Germinal center (tissue), 1 donor: ENCODE measurements at places on chromosomes 1 and 21.

- peak; percentile 4 for DNase-seq
These were observed 306.2 kb downstream of the TTLL7 start for GRCh38 chr1:83692524-83693381.

DNA sequence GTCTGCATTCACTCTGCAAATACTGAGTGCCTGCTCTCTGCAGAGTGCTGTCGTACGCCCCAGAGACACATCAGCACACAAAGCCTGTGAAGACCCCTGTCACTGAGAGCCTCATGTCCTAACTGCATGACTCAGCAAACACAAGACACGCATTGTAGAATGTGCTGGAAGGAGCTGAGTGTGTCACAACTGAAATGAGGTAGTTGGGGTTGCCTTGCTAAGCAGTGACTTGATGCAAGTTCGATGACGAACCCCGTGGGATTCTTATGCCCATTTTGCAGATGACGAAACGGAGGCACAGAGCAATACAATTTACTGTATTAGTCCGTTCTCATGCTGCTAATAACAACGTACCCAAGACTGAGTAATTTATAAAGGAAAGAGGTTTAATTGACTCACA is 65.1 kb downstream of the RIPK4 start:
- DNase-seq, result no peak

GRCh38 chr1:177913762-177914540 is 55.9 kb downstream of the SEC16B start:
- DNase-seq, result no peak

DNA sequence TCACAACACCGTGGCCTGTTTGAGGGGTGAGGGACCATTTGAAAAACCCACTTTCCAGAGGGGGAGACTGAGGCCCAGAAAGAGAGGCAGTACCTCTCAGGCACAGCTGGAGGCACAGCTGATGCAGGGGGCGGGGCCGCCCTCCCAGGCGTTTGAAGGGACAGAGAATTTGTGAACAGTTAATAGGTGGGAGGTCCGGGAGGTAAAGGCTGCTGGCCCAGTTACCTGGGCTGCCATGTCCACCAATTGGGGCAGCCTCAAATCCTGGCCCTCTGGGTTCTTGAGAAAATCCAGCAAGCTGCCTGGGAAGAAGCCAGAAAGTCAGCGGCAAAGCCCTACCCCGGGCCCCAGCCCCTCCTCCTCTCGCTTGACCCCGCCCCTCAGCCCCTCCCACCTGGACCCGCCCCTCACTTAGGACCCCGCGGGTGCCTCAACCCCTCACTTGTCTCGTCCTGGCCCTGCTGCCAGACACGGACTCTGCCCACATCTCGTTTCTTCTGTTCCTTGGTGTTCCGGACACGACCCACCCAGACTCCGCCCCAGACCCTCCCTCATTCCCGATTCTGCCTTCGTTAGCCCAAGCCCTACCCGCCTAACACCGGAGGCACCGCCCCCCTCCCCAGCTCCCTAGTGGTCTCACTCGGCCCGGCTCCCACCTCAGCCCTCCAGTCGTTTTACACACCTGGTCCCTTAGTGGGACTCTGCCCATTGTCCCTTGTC is 10.8 kb upstream of the AHDC1 start:
- DNase-seq, result no peak

GRCh38 chr1:53629101-53629691 is 109.8 kb downstream of the GLIS1 start:
- no peak for DNase-seq

- DNase-seq, result no peak
These were observed 28.5 kb upstream of the CREG1 start for GRCh38 chr1:167582064-167582463.

DNA sequence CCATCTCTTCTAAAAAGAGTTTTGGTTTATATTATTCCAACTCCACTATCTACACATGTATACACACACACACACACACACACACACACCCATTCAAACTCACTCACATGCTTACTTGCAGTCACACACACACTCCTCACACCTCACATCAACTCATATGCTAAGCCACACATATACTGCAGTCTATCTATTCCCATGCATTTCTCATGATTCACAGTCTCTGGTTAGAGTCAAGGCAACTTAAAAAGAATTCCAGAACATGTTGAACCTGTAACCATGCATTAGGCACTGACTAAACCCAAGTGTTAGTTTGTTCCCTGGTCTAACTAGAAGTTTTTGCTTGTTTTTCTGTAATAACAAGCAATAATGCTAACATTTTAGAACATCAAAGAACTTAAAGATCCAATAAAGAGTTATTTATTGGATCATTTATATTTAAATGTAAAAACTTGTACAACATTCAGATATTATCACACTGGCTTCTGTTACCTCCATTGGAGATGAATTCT is 931.1 kb downstream of the PLA2G4A start:
- no peak for DNase-seq

GRCh38 chr1:147273409-147274336 is 31.2 kb downstream of the CHD1L start:
- peak; percentile 66 for DNase-seq

DNA sequence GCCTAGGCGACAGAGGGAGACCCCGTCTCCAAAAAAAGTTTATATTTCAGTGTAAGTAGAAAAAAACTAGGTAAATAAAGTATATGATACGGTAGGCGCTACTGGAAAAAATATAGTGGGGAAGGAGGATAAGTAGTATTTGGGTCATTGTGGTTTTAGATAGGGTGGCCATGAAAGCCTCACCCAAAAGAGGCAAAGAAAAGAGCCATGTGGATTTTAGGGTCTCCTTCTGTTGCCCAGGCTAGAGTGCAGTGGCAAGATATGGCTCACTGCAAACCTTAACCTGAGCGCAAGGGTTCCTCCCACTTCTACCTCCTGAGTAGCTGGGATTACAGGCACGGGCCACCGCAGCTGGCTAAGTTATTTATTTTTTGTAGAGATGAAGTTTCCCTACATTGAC is 17.1 kb downstream of the LEPR start:
- no peak for DNase-seq

- DNase-seq, result peak; percentile 78
These were observed 46.7 kb upstream of the PCBP3 start for GRCh38 chr21:45596704-45597318.

DNA sequence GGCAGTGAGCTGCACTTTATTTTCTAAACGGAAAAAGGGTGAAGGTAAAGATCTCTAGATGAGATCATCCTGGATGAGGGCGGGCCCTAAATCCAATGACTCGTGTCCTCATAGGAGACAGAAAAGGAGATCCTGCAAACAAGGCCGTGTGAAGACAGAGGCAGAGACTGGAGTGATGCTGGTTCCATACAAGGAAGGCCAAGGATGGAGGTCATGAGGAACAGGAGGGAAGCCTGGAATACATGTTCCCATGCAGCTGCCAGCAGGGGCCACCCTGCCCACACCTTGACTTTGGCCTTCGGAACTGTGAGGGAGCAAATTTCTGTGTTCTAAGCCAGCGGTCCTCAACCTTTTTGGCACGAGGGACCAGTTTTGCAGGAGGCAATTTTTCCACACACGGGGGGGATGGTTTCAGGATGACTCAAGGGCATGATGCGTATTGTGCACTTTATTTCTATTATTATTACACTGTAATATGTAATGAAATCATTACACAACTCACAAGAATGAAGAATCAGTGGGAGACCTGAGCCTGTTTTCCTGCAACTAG is 94.3 kb downstream of the PSMG1 start:
- no peak for DNase-seq

DNA sequence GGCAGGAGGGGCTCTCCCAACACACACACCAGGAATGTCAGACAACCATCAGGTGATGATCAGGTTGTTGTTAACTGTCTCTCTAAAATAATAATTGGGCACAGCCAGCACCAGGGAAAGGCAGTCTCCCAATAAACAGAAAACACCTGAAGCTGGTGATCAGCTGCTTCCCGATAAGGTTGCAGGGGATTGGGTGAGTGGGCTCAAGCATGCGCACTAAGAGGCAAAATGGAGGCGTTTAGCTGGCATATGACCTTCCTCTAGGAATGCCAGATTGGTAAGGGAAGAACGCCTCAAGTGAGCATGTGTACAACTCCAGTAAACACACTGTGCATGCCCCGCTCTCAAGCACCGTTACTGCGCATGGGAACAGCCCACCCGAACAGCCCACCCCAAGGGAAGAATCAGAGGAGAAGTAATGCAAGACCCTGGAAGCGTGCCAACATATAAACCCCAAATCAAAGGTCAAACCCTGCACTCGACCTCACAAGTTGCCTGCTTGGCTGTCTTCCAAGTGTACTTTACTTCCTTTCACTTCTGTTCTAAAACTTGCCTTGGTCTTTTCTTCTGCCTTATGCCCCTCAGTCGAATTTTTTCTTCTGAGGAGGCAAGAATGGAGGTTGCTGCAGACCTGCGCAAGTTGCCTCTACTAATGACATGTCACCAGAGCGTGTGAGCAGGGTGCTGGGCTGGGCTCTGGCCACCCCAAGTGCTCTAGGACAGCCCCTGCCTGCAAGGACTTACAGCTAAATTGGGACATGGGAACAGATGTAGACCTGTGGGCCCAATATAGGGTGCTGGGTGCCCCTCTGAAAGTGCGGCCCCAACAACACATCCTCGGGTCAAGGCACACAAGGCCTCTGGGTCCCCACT is 200.8 kb downstream of the RHOU start:
- no peak for DNase-seq

- DNase-seq, result no peak
These were observed 1.5 kb upstream of the MAGI3 start for GRCh38 chr1:113388621-113389358.

GRCh38 chr1:95233319-95233736 is 682 bp upstream of the RWDD3 start:
- DNase-seq, result no peak

DNA sequence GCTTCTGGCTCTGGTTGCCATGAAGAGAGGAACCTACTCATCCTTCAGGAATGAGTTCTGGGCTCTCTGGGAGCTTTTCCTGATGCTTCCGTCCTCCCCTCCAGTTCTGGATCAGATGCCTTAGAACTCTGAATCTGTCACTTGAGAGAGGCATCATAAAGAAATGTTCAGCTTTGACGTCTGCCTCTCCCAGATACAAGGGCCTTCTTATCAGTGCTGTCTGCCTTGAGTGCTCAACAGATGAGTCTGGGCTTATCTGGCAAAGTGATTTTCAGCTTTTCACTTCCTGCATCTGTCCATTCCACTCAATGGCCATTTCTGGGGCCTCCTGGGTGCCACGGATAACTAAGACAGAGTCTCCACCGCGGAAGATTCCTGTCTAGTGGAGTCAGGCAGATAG is 12.3 kb upstream of the OTUD3 start:
- DNase-seq, result no peak

GRCh38 chr1:178682886-178683285 is 42.2 kb upstream of the RALGPS2 start:
- DNase-seq, result no peak

GRCh38 chr1:218809625-218810024 is 364.1 kb upstream of the LYPLAL1 start:
- DNase-seq, result no peak

DNA sequence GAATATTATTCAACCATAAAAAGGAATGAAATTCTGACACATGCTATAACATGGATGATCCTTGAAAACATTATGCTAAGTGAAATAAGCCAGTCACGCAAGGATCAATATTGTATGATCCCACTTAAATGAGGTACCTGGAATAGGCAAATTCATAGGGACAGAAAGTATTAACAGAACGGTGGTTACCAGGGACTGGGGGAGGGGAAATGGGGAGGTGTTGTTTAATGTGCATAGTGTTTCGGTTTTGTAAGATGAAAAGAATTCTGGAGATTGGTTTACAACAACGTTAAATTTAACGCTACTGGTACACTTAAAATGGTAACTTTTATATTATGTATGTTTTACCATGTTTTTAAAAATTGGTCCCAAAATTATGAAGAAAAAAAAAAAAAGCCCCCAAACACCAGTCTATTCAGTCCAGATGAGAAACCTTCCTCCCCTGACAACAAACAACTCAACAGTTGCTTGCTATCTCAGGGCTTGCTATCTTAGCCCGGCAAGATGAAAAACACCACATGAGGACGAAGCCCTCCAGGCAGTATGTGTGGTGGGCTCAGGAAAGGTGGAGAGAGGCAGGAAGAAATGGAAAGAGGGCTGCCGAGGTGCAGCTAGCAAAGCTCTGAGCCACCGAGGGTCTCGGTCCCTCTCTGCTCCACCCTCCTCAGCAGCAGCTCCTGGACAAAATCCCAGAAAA is 8.5 kb downstream of the NUAK2 start:
- DNase-seq, result no peak

DNA sequence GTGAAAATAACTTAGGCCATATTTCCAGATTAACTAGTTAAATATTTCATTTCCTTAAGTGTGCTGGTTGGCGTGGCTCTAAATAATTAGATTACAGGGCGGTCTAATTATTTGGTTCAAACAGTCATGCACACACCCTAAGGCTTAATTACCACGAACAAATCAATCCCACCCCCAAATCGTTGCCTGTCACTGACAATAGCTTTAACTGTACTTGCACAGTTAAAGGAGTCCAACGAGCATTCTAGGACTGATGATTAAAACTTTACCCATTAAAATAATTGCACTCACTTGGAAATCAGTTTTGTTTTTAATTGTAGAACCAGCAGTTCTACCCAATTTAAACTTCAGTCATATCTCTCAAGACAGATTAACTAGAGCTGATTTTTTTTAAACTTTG is 1.5 kb upstream of the POU2F1 start:
- DNase-seq, result no peak

DNA sequence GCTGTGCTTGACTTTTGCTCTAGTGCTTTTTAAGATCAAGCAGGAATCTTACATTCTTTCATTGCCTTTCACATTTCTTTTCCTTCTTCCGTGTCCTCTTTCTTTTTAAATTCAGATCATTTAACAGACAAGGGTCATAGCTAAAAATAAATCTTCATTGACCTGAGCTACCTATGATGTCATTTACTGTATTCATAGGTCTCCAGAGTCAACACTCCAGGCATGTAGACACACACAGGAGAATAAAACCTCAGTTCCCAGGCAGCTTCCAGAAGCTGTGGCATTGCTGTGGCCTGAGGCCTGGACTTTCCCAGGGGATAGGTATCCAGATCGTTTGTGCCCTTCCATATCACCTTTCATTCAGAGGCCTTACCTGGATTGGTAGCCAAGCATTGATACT is 38.5 kb upstream of the ENAH start:
- no peak for DNase-seq

DNA sequence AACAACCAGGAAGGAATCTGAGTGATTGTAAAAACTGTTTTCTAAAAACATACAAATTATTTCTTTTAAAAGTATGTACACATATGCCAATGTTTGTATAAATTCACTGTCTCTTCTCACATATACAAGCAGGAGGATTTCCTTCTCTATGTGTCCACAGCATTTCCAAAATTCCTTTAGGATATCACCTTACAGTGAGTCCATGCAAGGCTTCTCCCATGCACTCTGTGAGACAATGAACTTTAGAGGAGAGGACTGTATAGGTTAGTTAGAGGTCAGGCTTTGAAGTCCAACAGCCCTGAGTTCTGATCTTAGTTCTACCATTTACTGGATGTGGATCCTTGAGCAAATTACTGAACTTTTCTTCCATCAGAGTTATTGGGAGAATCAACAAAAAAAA is 34.1 kb upstream of the USH2A start:
- no peak for DNase-seq

GRCh38 chr1:181660621-181661020 is 177.3 kb downstream of the CACNA1E start:
- DNase-seq, result no peak
